ENCODE measurements at places on chromosomes 3 and 15.
A peak's percentile ranks its signal among the peaks of the same experiment; 100 is the strongest.

GRCh38 chr15:61025781-61026180 is 203.3 kb downstream of the RORA start:
- no peak for DNase-seq

DNA sequence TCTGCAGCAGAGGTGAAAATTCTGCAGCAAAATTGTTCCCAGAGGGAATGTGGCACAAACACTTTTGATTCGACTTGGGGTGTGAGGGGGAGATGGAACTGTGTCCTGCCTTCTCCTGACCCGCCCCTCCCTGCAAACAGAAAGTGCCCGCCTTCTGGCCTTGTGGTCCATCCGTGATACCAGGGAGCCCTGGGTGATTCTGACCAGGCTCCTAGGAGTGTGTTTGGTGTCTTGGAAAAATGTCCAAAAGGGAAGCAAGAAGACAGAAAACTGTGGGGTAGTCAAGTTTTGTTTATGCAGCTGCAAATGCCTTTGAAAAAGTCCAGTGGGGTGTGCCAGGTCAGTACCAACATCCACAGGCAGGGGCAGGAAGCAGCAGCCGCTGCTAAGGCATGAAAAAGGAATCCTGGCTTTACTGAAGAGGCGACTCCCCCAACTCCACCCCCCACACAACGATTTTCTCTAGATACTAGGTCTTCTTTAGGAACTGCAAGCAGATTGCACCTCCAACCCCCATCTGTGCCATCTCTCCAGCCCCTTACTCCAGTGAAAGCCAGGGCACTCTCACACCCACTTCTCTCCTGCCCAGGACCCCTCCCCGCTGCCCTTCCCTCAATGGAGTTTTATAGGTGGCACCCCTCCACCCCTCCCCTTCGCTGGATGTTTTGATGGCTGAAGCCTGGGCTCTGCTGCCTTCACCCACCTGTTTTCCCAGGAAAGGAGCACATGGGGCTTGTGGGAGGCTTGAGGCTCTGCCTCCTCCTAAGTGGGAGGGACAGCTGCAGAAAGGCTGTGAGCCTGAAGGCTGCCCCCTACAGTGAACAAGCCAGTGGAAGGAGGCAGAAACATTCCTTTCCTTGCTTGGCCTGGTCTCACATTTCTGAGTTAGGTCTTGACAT is 82.4 kb upstream of the HERC1 start:
- peak; percentile 44 for DNase-seq

GRCh38 chr3:134832585-134832984 is 37.5 kb downstream of the EPHB1 start:
- DNase-seq, result no peak

DNA sequence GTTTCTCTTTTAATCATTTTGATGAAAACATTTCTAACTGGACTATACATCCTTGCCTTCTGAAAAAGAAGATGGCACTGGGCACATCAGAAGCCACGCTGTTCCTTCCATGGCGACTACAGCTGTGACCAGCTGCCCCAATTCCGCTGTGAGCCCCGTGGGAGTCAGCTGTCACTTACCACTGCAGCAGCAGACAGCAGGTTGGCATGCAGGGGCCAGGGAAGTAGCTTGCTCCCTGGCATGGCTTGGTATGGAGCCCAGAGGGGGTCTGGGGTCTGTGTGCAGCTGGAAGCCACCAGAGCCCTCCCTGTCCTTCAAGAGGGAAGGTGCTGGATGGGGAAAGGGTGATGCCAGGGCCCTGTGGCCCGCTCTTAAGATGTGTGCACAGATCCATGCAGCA is 4.5 kb upstream of the ZXDC start:
- DNase-seq, result no peak

- DNase-seq, result no peak
Observed at GRCh38 chr3:125186261-125186787, 26.2 kb downstream of the SLC12A8 start.

DNA sequence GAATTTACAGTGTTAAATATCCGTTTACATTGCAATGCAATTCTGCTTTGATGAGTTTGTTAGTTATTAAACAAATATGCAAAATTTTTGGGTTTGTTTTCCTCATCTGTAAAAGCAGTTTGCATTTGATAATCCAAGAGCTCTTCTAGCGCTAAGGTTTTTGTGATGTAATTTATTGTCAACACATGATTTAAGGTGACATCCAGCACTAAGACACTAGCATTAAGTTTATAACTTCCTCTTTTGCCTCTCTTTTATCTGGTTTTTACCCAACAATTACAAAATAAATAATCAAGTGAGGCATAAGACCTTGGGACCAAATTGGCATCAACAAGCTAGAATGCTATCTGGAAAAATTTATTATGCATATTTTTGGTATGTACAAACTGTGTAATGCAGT is 969 bp upstream of the DNAJC19 start:
- no peak for DNase-seq

- no peak for DNase-seq
Observed at GRCh38 chr3:181718369-181718768, 6.6 kb downstream of the SOX2 start.

DNA sequence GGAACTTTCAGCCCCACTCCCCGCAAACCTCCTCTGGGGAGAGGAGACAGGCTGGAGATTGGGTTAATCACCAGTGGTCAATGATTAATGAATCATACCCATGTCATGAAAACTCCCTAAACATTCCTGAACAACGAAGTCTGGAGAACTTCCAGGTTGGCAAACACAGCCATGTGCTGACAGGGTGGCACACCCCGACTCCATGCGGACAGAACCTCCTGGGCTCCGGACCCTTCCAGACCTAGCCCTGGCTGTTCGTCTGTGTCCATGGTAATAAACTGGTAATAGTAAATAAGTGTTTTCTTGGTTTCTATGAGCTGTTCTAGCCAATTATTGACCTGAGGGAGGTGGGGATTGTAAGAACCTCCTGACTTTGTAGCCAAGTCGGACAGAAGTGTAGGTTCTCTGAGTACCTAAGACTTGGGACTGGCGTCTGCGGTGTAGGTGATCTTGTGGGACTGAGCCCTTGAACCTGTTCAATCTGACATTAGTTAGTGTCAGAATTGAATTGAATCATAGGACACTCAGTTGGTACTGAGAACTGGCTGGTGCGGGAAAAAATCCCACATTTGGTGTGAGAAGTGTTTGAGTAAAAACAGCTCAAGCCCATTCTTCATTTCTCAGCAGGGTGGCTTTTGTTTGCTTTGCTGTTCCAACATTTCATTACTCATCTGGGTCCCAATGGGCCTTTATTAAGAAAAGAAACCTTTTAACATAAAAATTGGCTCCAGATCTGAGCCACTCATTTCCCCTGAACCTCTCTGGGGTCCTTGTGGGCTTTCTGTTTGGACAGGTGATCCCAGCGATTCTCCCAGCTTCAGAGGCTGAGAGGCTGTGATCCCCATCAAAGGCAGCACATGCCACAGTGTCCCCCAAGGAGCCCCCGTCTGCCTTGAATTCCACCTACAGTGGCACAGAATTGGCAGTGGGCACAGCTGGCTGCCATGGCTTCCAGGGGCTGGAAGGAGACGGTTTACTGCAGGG is 151.0 kb downstream of the TJP1 start:
- DNase-seq, result peak; percentile 95

DNA sequence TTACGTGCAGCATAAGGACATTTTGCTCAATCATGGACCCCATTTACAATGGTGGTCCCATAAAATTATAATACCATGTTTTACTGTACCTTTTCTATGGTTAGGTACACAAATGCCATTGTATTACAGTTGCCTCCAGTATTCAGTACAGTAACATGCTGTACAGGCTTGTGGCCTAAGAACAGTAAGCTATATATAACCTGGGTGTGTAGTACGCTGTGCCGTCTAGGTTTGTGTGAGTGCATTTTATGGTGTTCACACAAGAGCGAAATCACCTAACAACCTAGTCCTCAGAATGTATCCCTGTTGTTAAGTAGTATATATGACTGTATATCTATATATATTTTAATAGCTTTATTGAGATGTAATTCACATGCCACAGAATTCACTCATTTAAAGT is 12.5 kb downstream of the ASB7 start:
- DNase-seq, result no peak

- DNase-seq, result peak; percentile 16
Observed at GRCh38 chr3:119831941-119832371, 50.1 kb downstream of the NR1I2 start.

DNA sequence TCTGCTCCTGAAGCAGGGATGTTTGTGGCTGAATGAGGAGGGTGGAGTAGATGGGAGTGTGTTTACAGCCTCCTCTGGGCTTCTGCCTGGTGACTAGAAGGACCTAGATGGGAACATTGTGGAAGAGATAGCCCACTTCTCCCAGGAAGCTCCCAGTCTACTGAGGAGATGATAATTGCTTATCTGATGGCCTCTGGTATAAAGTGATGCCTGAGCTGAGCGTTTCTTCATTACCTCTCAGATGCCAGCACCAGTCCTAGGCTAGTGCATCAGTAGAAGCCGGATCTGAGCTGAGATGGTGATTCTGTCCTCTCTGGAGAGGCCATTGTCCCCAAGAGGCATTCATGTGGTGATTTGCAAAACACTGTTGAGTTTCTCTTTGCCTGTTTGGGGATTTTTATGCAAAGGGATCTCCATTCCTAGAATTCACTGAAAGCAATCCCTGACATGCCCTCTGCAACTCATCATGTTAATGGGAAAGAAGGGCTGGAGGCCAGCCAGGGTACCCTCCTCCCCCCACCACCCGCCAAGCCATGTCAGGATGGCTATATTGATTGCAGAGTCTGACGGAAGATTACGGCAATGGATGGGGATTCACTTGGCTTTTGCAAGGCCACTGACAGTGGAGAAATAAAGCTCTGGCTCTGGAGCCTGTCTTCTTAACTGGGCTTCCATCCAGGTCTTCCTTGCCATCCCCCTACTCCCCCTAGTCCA is 166.4 kb upstream of the ROPN1 start:
- no peak for DNase-seq

DNA sequence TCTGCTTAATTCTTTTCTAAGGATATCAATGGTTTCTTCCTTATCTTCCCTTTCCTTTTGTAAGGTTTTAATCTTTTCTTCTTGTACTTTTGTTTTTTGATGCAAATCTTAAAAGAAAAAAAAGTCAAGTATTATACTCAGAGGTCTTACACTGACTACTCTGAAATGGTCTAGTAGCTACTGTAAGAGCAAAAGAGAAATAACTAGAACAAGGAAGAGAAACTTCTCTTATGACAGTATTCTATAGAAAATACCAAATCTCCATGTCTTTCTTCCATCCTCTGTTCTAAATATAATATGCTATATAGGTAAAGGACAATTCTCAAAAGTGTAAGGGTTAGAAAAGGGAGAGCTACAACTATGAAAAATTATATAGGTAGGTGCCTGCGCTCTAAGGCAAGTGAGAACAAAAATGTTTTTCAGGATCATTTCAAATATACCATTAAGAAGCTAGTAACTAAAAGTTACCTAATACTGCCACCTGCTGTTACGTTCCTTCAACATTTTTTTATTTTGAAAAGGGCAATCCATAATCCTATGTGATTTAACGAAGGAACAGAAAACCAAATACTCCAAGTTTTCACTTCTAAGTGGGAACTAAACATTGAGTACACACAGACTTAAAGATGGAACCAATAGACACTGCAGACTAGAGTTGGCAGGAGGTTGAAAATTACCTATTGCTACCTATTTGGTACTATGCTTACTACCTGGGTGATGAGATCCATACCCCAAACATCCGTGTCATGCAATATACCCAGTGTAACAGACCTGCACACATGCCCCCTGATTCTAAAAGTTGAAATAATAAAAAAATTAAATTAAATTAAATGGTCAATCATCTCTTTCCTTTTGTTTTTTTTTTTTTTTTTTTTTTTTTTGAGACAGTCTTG is 36.7 kb downstream of the CIP2A start:
- peak; percentile 47 for DNase-seq

DNA sequence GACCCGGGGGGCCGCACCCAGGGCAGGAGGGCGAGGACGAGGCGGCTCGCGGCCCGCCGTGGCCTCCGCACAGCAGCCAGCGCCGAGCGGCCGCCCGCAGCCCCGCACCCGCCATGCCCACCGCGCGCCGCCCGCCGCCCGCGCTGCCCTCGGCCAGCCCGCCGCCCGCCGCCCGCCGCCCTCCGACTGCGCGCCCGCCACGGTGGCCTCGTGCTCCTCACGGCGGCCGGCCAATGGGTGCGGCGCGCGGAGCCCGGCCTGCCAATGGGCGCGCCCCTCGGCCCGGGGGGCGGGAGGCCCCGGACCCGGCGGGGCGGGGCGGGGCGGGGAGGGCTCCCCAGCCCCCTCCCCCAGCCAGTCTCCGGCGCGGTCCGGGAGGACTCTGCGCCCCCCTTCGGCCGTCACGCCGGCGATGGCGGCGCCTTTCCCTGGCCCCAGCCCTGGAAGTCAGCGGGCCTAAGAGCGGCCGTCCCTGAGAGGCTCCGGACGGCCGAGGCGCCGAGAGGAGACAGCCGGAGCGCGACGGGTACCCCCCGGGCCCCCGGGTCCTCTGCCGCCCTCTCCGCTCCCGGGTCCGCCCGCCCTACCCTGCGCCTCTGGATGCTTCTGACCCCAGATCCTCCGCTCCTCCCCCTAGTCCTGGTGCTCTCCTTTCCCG is at the start of gene NT5DC2:
NT5DC2 (minus strand) TSS at position 235 of the 658 bp plus-strand sequence; CDS start at position 115, 120 bp downstream.
- peak; percentile 21 for DNase-seq

DNA sequence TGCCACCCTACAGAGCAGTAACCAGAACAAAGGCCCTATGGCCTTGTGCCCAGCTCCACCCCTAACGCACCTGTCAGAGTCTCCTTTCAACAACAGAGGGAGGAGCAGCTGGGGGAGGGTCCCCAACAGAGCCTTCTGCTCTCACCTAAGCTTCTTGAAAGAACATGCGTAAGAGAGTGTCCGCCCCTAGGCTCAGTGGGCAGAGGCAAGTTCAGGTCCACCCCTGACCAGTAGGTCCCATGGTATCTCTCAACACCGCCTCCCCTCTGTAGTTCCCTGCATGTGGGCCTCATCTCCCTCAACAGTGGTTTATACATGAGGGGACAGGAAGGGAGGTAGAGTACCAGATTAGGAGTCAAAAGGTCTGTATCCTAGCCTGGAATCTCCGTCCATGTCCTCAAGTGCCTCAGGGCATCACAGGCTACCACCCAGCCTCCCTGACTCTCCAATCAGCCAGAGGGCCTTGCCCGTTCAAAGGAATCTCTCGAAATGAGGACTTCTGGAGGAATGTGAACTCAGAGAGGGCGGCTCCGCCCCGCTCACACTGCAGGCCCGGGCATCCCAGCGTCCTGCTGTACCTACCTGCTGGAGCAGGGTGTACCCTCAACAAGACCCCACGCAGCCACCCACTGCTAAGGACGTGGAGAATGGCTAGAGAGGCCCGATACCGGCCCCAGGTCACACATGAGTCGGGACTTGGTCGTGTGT is 680 bp downstream of the POC1A start:
- peak; percentile 42 for DNase-seq

DNA sequence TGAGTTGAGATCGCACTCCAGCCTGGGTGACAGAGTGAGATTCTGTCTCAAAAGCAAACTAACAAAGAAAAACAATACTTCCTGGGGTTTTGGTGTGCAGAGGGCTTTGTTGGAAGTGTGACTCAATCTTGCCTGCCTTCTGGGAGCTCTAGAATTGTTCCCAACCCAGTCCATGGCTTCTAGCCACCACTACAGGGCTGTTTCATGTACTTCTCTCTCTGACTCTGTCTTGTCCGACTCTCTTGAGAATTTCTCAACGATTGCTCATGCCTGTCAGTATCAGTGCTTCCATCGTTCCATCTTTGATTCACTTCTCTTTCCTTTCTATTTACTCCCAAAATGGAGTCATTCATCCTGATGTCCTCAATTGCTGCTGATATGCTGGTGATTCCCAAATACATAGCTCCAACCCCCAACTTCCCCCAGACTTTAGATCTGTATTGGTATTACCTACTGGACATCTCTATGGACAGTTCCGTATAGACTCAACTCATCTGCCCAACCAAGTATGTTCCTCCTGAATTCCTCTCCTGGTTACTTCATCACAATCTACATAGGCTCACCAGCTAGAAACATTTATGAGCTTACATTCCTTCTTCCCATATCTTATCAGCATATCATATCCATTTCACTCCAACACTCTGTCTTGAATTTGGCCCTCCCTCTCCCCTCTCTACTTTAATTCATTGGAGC is 1.8 kb upstream of the AP2M1 start:
- peak; percentile 40 for DNase-seq
